Upper lobe of right lung (tissue), 1 donor: ENCODE measurements at places on chromosomes 2 and 18. TPM values are rescaled to one million over a fixed set of nuclear protein-coding genes. Genes with fewer than 3 reads are reported as not detected.

Gene SLC39A6
- 24.3 TPM for total RNA-seq

Gene PLGLB2
- 2.4 TPM for total RNA-seq

Gene UGT1A3
- total RNA-seq: not detected

Gene NT5C1B
- total RNA-seq: not detected

Gene CHAC2
- 3.6 TPM for total RNA-seq

Gene ZNF396
- 3.1 TPM for total RNA-seq
